ENCODE measurements at places on chromosomes 7 and 10.

DNA sequence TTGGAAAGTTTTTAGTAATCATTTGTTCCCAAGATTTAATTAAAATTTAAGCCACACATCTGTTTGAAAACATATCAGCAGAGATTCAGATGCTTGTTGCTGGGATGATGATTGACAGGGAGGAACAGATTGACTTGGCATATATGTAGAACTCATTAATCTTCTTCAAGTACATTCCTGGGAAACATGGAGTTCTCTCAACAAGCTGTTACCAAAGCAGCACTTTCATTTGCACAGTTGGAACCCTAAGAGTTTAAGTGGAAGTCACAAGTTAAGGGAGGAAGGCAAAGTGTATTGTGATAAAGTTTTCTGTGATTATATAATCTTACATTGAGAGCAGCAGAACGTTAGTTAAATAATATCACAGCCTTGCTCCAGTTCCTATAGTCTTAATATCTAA lies 485.4 kb upstream of the CELF2 start:
- no peak overlapping the region for H3K27ac ChIP-seq
- H3K27me3 ChIP-seq: no peaks in the 10 kb centered on the region
- H3K36me3 ChIP-seq: no peaks in the 10 kb centered on the region

- DNase-seq: no peak
- no peaks in the 10 kb centered on the region for H3K4me1 ChIP-seq
- H3K4me3 ChIP-seq: no peak overlapping the region
- H3K27me3 ChIP-seq: no peaks in the 10 kb centered on the region
These were observed 86.5 kb upstream of the GRB10 start for GRCh38 chr7:50869108-50869725.

GRCh38 chr10:132921818-132922807 lies 20.3 kb downstream of the CFAP46 start:
- H3K27me3 ChIP-seq: peaks cover 61% of the 10 kb centered on the region
- peak; percentile 39 for DNase-seq
- H3K4me1 ChIP-seq: no peaks in the 10 kb centered on the region
- H3K4me3 ChIP-seq: no peak overlapping the region
- H3K27ac ChIP-seq: no peak overlapping the region

DNA sequence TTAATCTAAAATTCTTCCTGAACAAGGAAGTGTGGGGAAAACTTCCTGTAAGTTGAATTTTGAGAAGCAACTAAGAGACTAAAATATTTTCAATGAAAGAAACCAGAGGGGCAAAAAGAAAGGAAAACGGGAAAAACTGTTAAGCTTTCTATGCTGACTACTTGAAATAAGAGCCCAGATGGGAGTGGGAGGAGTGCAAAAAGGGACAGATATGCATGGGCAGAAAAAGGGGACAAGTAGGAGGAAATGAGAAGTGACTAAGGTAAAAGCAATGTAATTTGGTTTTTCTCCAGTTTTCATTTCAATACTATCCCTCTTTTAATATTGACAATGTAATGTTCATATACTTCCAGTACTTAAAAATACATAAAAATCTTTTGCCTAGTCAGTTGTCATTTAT lies 11.1 kb downstream of the OGA start:
- H3K36me3 ChIP-seq: peaks cover 7% of the 10 kb centered on the region
- no peaks in the 10 kb centered on the region for H3K27me3 ChIP-seq
- no peak for DNase-seq
- no peak overlapping the region for H3K27ac ChIP-seq
- peaks cover 6% of the 10 kb centered on the region for H3K4me1 ChIP-seq
- no peak overlapping the region for H3K4me3 ChIP-seq

DNA sequence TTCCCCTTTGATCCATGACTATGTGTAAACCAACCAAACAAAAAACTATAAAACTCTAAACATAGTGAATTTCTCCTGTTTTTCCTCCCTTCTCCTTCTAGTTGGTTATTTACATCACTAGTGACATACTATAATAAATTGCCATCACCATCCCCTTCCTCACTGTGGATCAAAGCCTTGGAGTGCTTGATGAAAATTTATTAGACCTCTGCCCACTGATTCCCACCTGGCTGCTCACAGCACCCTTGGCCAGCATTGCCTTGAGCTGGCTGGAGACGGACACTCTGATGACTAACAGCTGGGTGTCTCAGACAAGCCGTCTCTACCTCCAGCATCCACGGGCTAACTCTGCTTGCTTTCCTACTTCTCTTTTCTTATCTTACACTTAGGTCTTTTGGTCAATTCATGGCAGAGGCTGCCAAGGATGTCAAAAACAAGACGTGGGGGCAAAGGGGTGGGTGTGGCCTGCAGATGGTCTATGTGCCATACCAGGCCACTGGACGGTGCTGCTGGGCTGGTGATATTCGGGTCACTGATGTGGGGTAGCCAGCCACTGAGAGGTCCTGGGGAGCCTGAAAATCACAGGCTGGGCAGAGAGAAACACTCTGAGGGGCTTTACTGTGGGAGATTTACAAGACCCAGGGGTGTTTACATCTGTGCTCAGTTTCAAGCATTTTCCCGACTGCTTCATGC lies 207.8 kb downstream of the TAX1BP1 start:
- H3K4me3 ChIP-seq: no peak overlapping the region
- peaks cover 29% of the 10 kb centered on the region for H3K4me1 ChIP-seq
- DNase-seq: no peak
- H3K27ac ChIP-seq: no peak overlapping the region

- H3K27me3 ChIP-seq: no peaks in the 10 kb centered on the region
- no peak for DNase-seq
- H3K4me1 ChIP-seq: no peaks in the 10 kb centered on the region
- H3K4me3 ChIP-seq: no peak overlapping the region
- no peak overlapping the region for H3K27ac ChIP-seq
These were observed 245.0 kb upstream of the SORCS1 start for GRCh38 chr10:107409522-107409921.

- H3K4me1 ChIP-seq: no peaks in the 10 kb centered on the region
- no peak overlapping the region for H3K27ac ChIP-seq
- no peak overlapping the region for H3K4me3 ChIP-seq
- no peak for DNase-seq
- H3K27me3 ChIP-seq: no peaks in the 10 kb centered on the region
- H3K36me3 ChIP-seq: no peaks in the 10 kb centered on the region
These were observed 247.7 kb downstream of the AHR start for GRCh38 chr7:17546189-17546588.

GRCh38 chr10:74787457-74787856 lies 38.9 kb upstream of the KAT6B start:
- no peak for DNase-seq
- H3K36me3 ChIP-seq: no peaks in the 10 kb centered on the region
- H3K27me3 ChIP-seq: no peaks in the 10 kb centered on the region
- no peaks in the 10 kb centered on the region for H3K4me1 ChIP-seq

DNA sequence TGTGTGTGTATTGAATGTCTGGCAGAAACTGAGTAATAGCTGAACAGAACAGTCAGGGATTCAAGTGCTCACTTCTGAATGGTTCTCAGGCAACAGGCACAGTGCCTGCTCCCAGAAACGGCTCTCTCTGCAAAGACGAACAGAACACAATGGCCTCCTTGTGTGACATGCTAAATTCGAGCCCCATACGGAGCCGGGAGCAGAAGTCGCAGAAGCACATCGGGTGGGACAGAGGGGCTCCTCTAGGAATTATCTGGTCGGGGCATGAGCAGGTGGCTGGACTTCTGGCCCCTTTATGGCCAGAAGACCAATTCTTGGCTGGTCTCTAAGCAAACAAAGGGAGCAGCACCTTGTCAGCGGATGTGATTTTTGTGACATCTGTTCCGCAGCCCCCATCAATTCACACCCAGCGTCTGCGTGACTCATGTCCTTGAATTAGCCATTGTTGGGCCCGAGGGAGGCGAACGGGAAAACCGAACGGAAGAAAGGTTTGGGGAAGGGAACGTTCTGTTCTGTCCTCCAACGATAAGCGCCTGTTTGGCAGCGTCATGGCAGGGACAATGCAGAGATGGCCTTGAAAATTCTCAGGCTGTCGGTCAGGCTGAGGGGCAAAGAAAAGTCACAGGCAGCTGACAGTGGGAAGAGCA lies 47.3 kb upstream of the NPTX2 start:
- peak overlapping the region; percentile 50 for H3K27ac ChIP-seq
- no peaks in the 10 kb centered on the region for H3K4me1 ChIP-seq
- H3K27me3 ChIP-seq: peaks cover 4% of the 10 kb centered on the region
- H3K36me3 ChIP-seq: no peaks in the 10 kb centered on the region
- peak; percentile 61 for DNase-seq
- no peak overlapping the region for H3K4me3 ChIP-seq

DNA sequence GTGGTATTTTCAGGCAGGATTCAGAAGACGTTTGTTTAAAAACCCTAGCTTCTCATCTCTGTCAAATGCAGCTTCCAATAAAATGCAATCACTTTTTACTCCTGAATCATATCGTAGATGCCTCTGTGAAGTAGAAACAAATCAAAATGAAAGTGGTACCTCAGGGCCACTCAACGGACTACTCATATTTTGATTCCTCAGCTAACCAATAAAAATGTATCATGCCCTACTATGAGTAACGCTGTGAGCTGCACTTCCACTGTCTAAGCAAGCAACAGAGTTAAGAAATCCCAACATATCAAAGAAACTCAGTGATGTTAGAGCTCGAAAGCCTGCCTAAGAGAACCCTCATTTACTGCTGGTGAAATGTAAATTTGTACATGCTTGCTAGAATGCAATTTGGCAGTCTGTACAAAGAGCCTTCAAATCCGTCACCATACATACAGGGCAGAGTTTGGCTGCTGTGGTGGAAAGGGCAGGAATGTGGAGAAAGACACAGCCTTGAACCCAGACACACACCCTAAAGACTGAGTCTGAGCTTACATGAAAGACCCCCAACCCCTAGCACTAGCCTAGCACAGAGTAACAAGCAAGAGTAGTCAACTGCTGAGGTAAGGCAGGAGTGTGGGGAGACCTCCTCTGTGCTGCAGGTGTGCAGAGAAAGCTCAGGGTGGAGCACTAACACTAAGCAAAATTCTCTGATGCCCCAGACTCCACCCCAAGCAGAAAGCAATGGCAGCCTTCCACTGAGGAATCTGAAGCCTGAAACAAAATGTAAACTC lies 151.5 kb downstream of the ANK3 start:
- no peaks in the 10 kb centered on the region for H3K4me1 ChIP-seq
- H3K27me3 ChIP-seq: no peaks in the 10 kb centered on the region
- no peaks in the 10 kb centered on the region for H3K36me3 ChIP-seq
- no peak for DNase-seq
- no peak overlapping the region for H3K27ac ChIP-seq

GRCh38 chr7:38870147-38870546 lies 38.8 kb downstream of the VPS41 start:
- no peak overlapping the region for H3K27ac ChIP-seq
- no peaks in the 10 kb centered on the region for H3K27me3 ChIP-seq
- H3K36me3 ChIP-seq: peaks cover 2% of the 10 kb centered on the region
- H3K4me3 ChIP-seq: no peak overlapping the region
- DNase-seq: no peak
- H3K4me1 ChIP-seq: no peaks in the 10 kb centered on the region

- DNase-seq: no peak
- no peaks in the 10 kb centered on the region for H3K27me3 ChIP-seq
- H3K4me3 ChIP-seq: no peak overlapping the region
- H3K4me1 ChIP-seq: no peaks in the 10 kb centered on the region
- H3K36me3 ChIP-seq: peaks cover 40% of the 10 kb centered on the region
These were observed 34.4 kb downstream of the PLEKHA8 start for GRCh38 chr7:30062587-30062986.

DNA sequence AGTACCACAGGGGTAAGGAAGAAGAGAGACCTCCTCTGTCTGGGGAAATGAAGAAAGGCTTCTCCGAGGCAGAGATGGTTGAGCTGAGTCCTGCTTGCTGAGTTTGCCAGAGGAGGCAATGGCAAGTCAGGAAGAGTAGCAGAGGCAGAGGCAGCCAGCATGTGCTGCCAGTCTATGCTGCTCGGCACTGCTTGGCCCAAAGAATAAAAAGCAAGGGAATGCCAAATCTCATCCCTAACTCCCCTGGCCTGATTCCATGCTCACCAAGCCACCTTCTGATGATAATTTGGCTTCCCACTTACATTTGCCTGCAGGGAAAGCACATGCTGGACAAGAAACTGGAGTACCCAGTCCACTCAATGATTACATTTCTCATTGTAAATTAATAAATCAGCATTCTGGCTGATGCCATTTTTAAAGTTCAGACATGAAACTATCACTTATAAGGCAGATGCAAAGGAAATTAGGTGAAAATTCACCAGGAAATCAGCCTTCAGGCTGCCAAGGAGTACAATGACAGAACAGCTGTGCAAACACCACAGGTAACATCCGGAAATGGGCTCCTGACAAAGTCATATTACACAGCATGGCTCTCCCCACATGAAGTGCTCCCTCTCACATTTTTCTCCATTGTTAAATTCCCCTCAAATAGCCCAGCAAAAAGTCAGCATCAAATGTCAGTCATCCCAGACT lies 245.9 kb downstream of the MTERF1 start:
- no peaks in the 10 kb centered on the region for H3K4me1 ChIP-seq
- no peaks in the 10 kb centered on the region for H3K27me3 ChIP-seq
- no peak for DNase-seq
- no peak overlapping the region for H3K27ac ChIP-seq
- no peaks in the 10 kb centered on the region for H3K36me3 ChIP-seq

- H3K4me1 ChIP-seq: no peaks in the 10 kb centered on the region
- H3K27me3 ChIP-seq: peaks cover 2% of the 10 kb centered on the region
- no peak overlapping the region for H3K4me3 ChIP-seq
- H3K27ac ChIP-seq: no peak overlapping the region
- H3K36me3 ChIP-seq: no peaks in the 10 kb centered on the region
- DNase-seq: no peak
These were observed 63.4 kb upstream of the AQP1 start for GRCh38 chr7:30848121-30848855.

DNA sequence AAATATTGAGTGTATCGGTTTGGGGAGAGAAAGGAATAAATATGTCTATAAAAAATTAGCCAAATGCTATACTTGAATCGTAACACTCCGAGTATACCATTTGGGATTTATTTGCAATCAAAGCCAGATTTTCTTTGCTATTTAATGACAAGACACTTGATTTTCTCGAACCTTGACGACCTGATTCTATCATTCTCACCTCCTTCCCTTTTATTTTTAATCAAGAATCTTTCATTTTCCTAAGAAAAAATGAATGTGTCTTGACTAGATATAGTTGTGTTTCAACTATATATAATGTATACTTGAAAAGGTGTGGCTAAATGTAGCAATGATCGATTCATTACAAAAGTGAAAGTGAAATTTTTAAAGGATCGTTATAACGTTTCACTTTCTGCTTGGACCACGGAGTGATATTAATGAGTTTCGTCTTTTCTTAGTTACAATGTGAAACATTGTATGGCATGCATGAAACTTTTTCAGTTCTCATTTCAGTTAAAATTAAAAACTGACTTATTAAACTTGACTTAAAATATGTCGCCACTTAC lies 562 bp downstream of the NUB1 start:
- peaks cover 14% of the 10 kb centered on the region for H3K4me1 ChIP-seq
- no peaks in the 10 kb centered on the region for H3K27me3 ChIP-seq
- H3K27ac ChIP-seq: peak overlapping the region; percentile 91
- H3K36me3 ChIP-seq: peaks cover 3% of the 10 kb centered on the region
- H3K4me3 ChIP-seq: peak overlapping the region; percentile 95
